ENCODE measurements at places on chromosomes 2 and 18.

DNA sequence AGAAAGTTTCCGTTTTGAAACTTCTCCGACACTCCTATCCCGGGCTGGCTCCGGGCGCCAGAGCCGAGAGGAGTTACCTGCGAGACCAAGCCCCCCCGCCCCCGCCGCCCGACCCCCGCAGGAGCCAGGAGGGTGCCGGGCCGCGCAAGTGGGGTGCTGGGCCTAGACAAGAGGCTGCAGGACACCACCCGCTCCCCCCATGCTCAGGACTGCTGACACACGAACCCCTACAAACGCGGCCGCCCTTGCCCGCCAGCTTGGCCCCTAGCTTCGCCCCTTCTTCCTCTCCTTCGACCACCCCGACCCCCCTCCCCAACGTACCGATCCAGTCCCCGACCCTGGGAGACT is 497 bp downstream of the PLA2R1 start:
- no peak for DNase-seq

GRCh38 chr2:80256782-80257167 is 47.8 kb downstream of the LRRTM1 start:
- DNase-seq = no peak

GRCh38 chr18:10006311-10006893 is 92.6 kb downstream of the VAPA start:
- DNase-seq = no peak

DNA sequence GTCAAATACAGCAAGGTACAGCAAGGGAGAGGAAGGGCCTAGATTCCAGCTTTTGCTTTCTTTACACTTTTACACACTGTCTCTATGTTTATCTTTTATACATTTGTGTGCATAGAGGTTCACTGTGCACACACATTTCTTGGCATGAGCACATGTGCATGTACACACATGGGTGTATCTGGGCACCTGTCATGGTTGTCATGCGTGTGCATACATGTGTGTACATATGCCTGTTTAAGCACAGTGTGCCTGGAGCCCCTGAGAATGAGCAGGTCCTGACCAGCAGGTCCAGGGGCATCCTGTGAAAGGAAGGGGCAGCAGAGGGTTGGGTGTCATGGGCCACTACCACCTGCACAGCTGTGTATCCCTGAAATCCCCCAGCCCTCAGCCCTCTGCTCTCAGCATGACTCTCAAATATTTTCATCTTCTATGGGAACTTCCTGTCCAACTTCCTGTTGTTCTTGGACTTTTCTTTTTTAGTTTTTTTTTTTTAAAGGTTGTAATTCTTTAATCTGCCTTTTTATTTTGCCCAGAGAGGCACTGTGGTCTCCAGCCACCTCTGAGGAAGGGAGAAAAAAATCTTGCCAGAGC is 97.0 kb upstream of the EPAS1 start:
- no peak for DNase-seq

- DNase-seq = no peak
These were observed 163.0 kb downstream of the FAM210A start for GRCh38 chr18:13563390-13563805.

- no peak for DNase-seq
These were observed 61.7 kb downstream of the CYBRD1 start for GRCh38 chr2:171584001-171584400.

GRCh38 chr2:96083989-96084857 is 32.1 kb downstream of the ADRA2B start:
- peak; percentile 13 for DNase-seq

- DNase-seq = no peak
These were observed 14.5 kb upstream of the LPIN2 start for GRCh38 chr18:3027370-3027891.

GRCh38 chr18:35441857-35442595 is 55.7 kb downstream of the INO80C start:
- DNase-seq = no peak

- no peak for DNase-seq
These were observed 134.0 kb upstream of the LYPD1 start for GRCh38 chr2:132804051-132804450.

GRCh38 chr2:48107326-48107925 is 201.1 kb upstream of the FBXO11 start:
- no peak for DNase-seq

GRCh38 chr2:46364797-46365457 is 67.7 kb downstream of the EPAS1 start:
- no peak for DNase-seq

- no peak for DNase-seq
These were observed 177.6 kb upstream of the CCDC68 start for GRCh38 chr18:55136864-55137263.

GRCh38 chr18:70578480-70578879 is 289.6 kb downstream of the SOCS6 start:
- DNase-seq = no peak
